Kidney capillary endothelial cell (primary cell): ENCODE measurements at places on chromosomes 16 and 17.

GRCh38 chr16:73713251-73713650, 583.4 kb upstream of the PSMD7 start:
- DNase-seq = no peak

GRCh38 chr17:44279666-44280391, 11.9 kb upstream of the SLC4A1 start:
- peak; percentile 97 for DNase-seq

GRCh38 chr17:20562587-20562986, 16.9 kb upstream of the CDRT15L2 start:
- DNase-seq = no peak

GRCh38 chr17:45385331-45385997, 47.2 kb downstream of the ARHGAP27 start:
- peak; percentile 84 for DNase-seq

DNA sequence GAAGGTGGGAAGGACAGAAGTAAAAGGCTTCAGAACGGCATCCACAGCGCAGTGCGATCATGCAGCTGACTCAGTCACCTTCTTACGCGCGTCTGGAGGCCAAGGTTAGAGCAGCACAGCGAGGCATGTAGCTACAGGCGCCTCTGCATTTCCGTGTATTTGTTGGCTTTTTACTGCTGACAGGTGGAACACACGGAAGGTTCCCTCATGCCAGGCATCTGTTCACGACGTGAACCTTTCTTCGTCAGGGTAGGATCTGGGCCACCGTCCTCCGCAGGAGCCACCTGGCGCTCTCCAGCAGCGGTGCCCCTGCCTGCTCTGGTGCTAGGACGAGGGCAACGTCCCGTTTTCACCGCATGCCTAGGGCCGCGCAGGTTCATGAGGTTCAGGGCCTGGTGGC, 15.3 kb downstream of the TMEM204 start:
- no peak for DNase-seq

GRCh38 chr17:76498876-76499251, 2.4 kb downstream of the RHBDF2 start:
- DNase-seq = no peak

GRCh38 chr16:30053376-30054015, 12.1 kb upstream of the ALDOA start:
- DNase-seq = peak; percentile 68

GRCh38 chr16:50068550-50068949, 2.8 kb downstream of the HEATR3 start:
- DNase-seq = no peak

- no peak for DNase-seq
These were observed 92.2 kb upstream of the AMZ2 start for GRCh38 chr17:68155692-68156091.

- no peak for DNase-seq
These were observed at the start of gene OR1F1 for GRCh38 chr16:3187798-3188674. OR1F1 (plus strand) TSS chr16:3188204.

- no peak for DNase-seq
These were observed 41.5 kb downstream of the CUEDC1 start for GRCh38 chr17:57913575-57914272.

DNA sequence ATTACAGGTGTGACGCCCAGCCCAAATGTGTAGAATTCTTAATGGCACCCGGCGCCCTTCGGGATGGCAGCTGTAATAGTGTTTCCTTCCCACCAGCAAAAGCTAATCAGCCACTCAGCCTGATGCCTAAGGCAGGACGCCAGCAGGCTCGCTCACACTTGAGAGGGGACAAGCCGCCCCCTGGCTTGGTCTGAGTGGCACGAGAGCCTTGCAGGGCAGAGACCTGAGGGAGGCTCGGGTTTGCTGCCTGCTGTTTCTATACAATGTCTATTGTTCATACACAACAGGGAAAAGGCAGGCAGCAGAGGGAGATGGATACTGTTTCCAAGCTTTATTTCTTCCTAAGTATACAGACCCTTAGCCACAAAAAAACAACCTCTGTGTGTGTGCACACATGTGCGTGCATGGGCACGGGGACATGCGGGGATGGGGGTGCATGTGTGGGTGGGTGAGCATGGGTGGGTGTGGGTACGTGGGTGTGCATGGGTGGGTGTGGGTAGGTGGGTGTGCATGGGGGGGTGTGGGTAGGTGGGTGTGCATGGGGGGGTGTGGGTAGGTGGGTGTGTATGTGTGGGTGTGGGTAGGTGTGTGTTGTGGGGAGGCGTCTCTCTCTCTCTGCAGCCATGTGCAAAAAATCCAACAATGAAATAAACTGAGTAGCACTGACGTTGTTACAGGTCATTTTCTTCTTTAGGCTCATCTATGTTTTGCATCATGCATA, 10.0 kb downstream of the SLC38A8 start:
- no peak for DNase-seq

- DNase-seq = peak; percentile 75
These were observed 1.4 kb upstream of the HS3ST3B1 start for GRCh38 chr17:14299280-14300141.

GRCh38 chr16:3401719-3402397, 843 bp downstream of the ZNF174 start:
- peak; percentile 4 for DNase-seq

GRCh38 chr17:81181811-81182185, 15.8 kb upstream of the AATK start:
- no peak for DNase-seq

DNA sequence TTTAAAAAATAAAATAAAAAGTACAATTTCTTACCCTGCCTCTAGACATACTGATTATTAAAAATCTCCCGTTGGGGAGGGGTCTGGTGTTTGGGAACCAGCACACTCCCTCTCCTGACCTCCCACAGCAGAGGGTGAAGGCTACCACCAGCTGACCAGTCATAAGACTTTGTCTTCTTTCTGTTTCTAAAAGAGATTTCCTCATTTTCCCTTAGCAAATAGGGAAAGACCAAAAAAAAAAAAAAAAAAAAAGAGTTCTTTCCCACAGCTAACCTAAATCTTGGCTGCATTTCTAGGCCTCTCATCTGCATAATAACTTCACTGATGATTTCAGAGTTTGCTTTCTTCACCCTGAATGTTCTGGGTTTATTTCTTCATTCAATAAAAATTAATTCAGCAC, 30.3 kb downstream of the CDK5RAP3 start:
- DNase-seq = no peak

DNA sequence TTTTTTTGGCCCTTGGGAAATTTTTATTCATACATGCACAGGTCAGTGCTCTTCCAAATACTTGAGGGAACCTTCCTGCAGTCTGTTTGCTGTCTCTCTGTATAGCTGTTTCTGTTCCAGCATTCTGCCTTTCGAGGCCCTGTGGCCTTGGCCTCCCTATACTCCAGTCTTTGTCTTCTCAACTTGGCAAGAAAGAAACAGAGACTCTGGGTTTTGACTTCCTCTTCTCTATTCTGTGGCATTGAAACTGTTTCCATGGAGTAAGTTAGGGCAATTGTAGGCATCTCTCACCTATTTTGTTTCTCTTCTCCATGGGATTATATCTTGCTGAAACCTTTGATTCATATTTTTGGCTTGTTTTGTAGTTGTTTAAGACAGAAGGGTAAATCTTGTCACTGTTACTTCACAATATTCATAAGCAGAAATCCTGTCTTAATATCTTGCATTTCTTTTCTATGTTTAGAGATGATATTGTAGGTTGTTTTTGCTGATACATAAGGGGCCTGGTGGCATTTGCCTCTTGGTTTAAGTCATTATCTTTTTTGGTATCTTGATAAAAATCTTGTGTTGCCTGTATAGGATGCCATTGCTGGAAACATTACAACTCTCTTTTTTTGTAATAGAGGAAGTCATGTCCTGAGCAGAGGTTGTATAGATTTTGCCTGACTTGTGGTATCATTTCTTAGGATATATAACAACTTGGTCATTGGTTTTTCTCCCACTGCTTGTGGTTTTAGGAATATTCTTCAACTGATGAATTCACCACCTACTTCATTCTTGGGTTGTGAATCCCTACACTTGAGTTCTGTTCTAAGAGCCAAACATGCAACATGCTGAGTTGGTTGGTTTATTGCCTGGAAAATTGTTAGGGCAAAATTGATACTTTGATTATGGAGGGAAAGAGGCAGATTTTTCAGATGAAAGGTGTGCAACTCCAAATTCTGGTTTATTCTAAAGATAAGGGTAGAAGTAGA, 168.6 kb downstream of the FTO start:
- no peak for DNase-seq

DNA sequence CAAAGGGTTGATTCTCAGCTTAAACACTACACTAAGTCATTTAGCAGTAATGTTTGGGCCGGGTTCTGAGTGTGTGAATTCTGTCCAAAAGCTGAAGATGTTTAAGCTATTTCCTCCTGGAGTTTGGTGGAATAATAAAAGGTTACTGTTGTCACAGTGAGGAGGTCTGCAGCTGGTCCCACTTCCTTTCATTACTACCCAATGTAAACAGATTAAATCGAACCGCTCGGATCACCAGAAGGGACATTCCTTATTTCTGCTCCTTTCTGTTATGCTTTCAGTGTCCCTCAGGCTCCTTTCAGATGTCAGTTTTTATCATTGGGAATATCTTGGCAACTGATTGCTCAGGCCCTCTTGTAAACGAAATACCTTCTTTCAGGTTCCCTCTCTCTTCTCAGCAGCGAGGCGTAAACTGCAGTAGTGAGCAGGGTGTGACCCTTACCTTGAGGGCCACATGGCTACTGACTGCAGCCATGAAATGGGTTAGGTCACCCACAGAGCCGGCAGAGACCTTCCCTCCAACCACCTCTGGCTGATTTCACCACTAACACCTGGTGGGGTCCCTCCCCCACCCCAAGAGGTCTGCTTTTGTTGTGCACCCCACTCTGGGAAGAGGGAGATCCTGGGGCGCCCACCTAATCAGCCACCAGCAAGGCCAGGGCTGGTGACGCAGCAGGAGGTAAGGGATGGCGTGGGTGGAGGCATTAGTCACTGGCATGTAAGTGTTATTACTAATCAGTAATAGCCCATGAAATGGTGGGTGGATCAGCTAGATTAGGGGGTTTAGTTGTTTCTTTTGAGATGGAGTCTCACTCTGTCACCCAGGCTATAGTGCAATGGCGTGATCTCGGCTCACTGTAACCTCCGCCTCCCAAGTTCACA, 117.6 kb downstream of the VPS53 start:
- no peak for DNase-seq

DNA sequence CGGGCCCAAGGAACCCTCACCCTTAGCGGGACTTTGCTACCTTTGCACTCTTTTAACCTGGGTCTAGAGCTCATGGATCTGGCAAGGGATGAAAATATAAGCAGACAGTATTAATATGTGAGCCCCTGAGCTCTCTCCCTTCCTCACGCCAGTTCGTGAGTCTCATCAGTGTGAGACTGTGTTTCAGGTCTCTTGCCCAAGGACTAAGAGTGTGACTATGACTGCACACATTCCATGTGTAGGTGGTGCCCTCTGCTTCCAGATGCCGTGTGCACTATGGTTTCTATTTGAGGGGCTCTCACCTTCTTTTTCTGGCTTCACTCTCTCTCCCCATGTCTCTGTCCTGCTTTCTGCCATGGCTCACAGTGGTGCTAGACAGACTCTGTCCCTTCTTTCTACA, 40.5 kb downstream of the DHRS7B start:
- DNase-seq = no peak

DNA sequence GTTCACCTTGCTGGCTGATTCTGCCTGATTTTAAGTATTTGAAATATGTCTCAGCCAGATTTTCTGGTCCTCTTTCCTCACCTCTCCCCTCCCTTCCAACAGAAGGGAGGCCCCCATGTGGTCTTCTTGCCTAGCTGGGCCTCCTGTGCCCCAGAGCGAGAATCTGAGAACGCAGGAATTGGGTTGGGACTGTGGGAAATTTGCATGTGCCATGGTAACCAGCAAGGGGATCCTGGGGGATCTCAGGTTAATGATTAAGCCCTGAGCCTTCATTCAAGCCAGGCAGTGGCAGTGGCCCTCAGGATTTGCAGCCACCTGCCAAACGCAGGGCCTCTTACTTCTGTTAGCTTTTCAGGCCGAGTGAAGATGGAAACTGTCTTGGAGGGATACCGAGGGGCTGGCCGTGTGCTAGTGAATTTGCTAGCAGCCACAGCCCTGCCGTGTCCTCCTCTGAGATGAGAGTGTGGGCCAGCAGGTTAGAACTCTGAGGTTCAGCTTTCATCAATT, 40.2 kb downstream of the KSR1 start:
- no peak for DNase-seq

DNA sequence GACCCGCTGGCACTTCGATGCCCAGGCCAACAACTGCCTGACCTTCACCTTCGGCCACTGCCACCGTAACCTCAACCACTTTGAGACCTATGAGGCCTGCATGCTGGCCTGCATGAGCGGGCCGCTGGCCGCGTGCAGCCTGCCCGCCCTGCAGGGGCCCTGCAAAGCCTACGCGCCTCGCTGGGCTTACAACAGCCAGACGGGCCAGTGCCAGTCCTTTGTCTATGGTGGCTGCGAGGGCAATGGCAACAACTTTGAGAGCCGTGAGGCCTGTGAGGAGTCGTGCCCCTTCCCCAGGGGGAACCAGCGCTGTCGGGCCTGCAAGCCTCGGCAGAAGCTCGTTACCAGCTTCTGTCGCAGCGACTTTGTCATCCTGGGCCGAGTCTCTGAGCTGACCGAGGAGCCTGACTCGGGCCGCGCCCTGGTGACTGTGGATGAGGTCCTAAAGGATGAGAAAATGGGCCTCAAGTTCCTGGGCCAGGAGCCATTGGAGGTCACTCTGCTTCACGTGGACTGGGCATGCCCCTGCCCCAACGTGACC, 5.0 kb downstream of the WFIKKN2 start:
- DNase-seq = no peak

- peak; percentile 28 for DNase-seq
These were observed 11.8 kb downstream of the SYT17 start for GRCh38 chr16:19179546-19180490.

DNA sequence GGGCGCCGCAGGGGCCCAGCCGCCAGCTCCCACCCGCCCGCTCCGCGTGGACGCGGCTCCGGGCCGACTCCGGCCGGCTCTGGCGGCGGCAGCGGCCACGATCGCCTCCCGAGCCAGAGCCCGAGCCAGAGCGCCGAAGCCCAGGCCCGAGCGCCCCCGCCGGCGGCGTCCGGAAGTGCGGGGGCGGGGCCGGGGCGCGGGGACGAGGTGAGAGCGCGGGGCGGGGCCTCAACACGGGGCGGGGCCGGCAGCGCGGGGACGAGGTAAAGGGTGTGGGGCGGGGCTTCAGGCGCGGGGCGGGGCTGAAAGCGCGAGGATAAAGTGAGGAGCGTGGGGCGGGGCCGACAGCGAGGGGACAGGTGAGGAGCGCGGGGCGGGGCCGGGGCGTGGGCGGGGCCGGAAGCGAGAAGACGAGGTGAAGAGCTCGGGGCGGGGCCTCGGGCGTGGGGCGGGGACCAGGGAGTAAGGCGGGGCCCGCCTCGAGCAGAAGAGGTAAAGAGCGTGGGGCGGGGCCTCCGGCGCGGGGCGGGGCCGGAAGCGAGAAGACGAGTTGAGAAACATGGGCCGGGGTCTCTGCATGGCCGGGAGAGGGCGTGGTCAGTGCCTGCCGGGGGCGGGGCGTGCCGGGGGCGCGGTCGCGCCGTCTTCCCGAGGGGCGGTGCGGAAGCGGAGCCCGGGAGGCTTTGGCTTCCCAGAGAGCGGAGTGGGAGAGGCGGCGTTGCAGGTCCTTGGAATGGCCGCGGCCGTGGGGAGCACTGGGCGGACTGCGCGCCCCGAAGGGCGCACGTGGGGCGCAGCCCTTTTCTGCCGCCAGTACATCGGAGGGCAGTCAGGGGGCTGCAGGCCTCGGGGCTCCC, at the start of gene AXIN1:
Gene AXIN1, minus strand, starts transcription at position 177 of the 857 bp plus-strand sequence. CDS start 5,698 bp downstream, outside the sequence.
- DNase-seq = peak; percentile 85
